Hepatic stellate cell (primary cell): ENCODE measurements at places on chromosomes 16 and 17.

- no peak for DNase-seq
Observed at GRCh38 chr17:67532326-67532871, 155.3 kb downstream of the PITPNC1 start.

DNA sequence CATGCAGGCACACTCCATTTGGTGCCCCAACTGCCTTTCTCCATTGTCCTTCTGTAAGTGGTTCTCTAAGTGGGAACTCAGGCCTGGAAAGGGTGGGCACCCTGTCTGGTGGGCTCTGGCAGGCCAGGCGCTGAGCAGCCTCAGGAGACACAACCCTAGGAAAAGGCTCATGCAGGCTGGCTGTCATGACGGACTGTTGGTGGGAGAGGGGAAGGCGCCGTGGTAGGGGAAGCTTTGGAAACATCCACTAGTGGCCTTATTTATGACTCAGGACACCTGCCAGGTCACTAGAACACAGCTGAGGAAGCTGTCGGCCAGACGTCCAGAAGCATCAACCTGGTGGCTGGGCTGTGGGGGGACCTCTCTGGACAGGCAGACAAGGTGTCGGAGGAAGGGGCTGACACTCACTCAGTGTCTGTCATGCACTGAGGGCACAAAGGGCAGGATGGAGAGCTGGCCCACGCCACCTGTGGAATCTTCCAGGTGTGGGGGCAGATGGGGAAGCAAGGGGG, 216.0 kb downstream of the SEC14L1 start:
- DNase-seq, result no peak

GRCh38 chr17:42797067-42798007, 1.2 kb downstream of the COA3 start:
- DNase-seq, result no peak

DNA sequence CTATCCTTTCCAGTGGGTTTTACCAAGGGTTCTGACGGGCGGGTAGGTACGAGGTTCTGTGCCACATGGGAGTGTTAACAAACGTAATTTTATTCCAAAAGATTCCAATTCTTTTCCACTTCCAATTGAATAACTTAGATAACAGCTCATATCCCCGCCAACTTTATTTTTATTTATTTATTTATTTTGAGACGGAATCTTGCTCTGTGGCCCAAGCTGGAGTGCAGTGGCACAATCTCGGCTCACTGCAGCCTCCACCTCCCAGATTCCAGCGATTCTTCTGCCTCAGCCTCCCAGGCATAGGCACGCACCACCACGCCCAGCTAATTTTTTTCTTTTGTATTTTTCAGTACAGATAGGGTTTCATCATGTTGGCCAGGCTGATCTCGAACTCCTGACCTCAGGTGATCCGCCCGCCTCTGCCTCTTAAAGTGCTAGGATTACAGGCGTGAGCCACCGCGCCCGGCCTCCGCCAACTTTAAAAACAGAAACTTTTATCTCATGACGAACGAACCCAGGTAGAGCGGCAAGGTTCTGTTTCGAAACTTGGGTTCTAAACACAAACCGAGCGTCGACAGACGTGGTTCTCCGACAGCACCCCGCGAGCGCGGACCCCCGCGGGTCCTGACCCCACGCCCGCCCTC, 613 bp downstream of the ECI1 start:
- DNase-seq, result no peak

DNA sequence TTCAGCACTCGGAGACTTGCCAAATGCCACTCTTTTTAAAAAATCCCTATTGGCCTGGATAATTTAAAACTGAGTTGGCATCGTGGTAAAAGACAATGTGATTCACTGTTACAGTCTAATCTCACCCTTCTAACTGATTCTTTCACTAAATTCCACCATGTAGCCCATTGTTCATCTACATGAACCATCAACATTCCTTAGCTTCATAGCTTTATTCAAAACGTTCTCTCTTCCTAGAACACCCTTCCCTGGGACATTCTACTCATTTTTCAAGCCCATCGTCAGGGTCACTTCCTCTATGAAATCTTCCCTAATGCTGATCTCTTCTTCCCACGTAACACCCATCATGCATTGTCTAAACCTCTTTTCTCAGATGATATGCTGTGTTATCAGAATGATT, 15.7 kb upstream of the SHISA9 start:
- no peak for DNase-seq

- peak; percentile 94 for DNase-seq
Observed at GRCh38 chr16:1182950-1183907, 30.3 kb downstream of the CACNA1H start.

DNA sequence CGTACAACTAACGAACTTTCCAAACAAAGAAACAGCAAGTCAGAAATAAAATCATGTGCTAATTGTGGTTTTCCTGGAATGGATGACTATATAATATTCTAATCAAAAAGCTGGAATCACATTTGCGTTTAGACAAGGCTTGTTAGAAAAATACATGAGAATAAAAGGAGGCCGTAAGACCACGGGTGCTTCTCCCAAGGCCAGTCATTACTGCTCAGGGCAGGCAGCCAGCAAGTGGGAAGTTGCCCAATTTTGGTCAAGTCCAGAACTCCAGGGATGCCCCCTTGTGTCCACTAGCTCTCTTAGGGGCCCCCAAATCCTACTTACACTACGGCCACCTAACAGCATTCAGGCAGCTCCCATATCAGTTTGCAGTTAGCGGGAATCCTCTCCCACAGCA, 25.9 kb upstream of the LYRM9 start:
- DNase-seq, result no peak

GRCh38 chr17:40503154-40503553, 1.7 kb upstream of the TNS4 start:
- no peak for DNase-seq

DNA sequence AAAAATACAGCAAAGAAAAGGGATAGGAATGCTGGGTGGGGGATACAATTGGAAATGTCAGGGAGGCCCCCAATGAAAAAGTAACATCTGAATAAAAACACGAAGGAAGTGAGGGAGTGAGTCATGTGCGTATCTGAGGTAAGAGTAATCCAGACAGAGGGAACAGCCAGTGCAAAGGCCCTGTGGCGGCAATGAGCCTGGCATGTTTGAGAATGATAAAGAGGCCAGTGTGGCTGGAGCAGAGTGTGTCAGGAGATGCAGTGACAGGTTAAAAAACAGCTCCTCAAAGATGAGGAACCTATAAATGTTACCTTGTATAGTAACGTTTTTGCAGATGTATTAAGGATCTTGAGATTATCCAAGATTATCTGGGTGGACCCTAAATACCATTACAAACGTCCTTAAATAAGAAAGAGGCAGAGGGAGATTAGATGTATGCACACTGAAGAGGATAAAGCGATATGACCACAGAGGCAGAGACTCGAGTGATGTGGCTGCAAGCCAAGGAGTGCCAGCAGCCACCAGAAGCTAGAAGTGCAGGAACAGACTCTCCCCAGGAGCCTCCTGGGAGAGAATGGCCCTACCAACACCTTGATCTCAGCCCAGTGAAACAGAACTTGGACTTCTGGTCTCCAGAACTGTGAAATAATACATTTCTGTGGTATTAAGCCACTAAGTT, 17.8 kb upstream of the SLC35B1 start:
- no peak for DNase-seq

DNA sequence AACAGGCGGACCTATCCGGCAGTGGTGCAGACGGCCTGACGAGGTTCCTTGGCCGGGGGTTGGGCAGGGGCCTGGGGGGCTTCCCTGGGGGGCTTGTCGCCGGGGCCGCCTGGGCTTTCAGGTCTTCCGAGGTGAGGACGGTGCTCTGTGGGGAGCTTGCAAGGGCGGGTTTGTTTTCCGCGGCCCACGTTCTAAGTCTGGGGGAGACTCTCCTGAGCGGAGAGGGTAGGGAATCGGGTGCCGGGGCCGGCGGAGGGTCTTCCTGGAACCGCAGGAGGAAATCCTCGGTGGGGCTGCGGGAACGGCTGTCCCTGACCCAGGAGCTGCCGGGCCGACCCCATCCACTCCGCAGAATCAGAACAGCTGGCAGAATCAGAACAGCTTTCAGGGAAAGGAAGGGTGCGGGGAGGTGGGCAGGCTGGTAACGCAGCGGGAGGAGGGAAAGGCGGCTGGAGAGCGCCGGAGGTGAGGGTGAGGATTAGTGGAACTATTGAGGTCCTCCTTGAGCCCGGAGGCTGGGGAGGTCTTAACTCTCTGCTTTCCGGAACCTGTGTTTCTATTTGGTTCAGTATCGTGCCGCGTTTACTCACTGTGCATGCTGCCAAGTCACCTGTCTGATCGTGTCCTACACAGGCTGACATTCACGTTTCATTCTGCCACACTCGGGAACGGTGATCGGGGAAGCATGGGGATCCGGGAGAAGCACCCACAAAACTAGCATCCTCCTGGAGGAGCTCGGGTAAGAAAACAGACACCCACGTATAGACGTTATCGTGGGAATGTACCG, 28.9 kb downstream of the CPSF4L start:
- peak; percentile 54 for DNase-seq

- no peak for DNase-seq
Observed at GRCh38 chr17:38417210-38417951, 10.9 kb upstream of the ARHGAP23 start.

- DNase-seq, result no peak
Observed at GRCh38 chr17:5065227-5065744, 13.0 kb upstream of the ZFP3 start.

DNA sequence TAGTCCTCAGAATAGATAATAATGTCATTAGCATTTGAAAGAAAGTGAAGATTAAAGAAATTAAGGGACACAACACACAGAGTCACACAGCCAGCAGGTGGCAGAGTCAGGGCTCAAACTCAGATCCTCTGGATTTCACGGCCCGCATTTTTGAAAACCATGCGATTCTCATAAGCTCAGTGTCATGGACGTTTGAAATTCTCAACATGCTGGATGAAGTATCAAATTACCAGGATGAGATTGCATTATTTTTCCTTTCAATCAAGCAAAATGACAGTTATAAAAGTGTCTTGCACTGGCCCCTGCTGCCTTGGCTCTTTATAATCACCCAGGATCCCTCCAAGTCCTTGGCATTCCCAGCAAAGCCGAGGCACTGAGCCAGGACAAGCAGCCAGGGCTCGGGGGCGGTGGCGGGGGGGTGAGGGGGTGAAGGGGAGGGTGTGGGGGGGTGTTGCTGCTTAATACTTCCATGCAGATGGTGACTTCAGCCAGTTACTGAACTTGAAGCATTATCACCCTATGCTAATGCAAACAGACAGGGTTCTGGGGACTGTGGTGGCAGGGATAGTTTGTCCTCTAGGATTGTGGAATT, 6.6 kb upstream of the BMERB1 start:
- DNase-seq, result peak; percentile 69

- no peak for DNase-seq
Observed at GRCh38 chr16:2275476-2276367, 7.8 kb upstream of the RNPS1 start.

- DNase-seq, result no peak
Observed at GRCh38 chr17:50848711-50849110, 13.3 kb downstream of the WFIKKN2 start.

- DNase-seq, result no peak
Observed at GRCh38 chr17:62822080-62822904, 14.2 kb upstream of the MARCHF10 start.

GRCh38 chr16:70395345-70395901, 43.5 kb downstream of the ST3GAL2 start:
- peak; percentile 60 for DNase-seq

DNA sequence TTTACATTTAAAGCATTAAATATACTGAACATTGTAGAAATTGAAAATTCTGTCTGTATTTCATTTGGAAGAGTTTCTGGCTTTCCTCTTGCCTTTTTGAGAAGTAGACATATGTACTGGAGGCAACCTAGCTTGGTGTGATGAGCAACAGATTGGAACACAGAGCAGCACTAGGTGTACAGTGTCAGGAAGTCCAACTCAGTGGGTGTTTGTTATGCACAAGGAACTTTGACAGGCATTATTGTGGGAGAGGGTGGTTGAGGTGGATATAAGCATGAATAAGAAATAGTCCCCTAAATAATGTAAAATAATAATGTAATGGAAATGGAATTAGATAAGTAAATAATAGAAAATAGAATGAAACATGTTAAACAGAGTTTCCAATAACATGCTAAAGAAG, 58.1 kb downstream of the PPM1E start:
- DNase-seq, result no peak

DNA sequence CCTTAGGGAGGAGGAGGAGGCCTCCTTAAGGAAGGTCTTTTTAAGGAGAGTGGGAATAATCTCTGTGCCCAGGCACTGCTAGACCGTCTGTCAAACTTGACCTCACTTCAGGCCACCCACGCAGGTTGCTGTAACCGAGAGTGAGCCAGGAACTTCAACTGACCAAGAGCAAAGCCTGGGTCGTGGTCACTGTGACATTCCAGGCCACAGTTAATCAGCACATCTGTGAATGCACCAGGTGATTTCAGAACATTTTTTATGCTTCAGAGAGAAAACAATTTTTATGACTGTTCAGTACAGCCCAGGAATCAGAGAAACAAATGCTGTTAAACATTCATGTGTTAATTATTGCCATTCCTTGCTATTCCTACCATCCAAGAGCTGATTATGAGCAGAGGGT, 226.6 kb upstream of the ASIC2 start:
- DNase-seq, result no peak

- DNase-seq, result no peak
Observed at GRCh38 chr17:29504711-29505110, 62.1 kb downstream of the ABHD15 start.

DNA sequence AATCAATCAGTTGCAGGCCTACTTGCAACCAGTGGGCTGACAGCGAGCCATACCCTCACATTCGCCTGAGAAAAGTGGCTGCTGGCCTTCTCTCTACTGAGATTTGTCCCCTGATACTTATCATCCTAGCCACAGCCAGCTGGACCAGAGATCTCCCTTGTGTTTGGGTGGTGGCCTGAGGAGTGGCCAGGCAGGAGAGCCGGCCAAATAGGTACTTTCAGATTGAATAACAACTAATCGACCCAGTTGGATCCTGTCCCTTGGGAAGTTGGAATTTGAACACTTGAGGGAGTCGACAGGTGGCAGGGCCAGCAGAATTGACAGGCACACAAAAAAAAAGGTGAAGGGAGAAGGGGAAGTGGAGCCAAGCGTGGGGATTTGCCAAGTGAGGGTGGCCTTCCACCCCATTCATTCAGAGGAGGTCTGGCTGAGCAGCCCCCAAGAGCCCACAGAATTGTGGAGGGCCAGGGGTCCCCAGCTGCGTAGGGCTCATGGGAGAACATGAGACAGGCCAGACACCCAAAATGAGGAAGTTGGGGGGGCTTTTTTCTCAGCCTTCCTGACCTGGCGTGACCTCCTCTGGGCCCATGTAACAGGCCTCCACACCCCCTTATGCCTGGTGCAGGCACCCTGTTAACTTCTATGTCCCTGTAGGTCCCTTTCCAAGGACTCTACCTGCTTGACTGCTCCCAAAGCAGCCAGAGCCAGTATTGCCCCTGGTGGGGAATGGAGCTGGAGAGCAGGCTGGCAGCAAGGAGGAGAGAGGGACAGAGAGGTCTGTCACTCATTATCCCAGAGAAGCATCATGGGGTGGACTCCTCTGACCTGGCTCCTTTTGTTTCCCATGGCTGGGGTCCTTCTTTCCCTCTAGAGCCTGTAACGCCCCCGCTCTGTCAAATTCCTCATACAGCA, 2.9 kb upstream of the RANGRF start:
- no peak for DNase-seq

DNA sequence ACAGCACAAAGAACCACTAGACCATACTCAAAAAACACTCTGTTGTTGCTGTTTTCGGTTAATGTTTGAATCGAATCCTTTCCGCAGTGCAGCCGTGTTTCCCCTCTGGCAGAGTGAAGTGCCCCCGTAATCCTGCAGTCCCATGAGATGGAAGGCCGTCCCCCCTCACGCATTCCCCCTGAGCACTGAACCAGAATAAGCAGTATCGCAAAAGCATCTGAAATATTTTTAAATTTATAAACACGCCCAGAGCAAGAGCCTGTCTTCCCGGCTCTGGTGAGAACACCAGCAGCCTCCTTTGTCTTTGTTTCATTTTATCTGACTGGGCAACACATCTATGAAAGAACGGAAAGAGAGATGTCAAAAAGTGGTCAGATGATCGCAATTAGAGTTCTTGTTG, 121.0 kb upstream of the ADAMTS18 start:
- DNase-seq, result no peak
